ENCODE measurements at places on chromosomes 5 and 9.

DNA sequence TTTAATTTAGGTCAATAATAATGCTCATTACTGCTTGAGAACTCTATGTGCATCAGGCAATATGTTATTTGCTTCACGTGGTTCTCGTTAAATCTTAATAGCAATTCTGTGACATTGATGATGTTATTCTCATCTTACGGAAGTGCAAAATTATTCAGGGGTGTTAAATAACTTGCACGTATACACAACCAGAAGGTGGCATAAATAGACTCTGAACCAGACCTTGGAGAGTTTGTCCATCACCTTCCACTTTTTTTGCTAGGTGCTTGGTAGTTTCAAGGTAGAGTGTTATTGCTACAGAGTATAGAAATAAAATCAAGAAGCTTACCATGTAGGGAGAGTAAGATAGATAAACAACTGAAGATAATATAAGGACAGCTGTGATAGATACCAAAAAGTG lies 23.6 kb upstream of the TNFAIP8 start:
- no peak for DNase-seq

DNA sequence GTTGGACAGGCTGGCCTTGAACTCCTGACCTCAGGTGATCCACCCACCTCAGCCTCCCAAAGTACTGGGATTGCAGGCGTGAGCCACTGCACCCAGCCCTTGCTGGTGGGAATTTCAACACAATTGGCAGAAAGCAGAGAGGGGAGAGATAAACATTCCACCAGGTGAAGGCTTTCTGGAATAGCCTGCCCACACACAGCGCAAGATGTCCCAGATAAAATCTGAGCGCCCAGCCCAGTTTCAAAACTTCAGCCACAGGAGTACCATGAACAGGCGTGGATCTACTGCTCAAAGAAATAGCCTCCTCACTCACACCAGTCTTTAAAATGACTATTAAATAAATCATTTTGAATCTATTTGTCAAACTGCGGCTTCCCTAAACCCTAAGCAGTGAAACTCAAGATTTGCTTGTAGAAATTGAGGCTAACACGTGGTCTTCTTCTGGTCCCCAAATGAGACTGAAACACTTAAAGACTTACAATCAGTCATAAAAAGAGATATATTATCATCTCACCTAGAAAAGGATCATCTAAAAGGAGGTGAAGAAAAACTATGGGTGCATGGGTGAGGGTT lies 34.7 kb downstream of the CAPSL start:
- no peak for DNase-seq

GRCh38 chr9:105141146-105141975 lies 103.1 kb upstream of the SLC44A1 start:
- DNase-seq = no peak

- no peak for DNase-seq
These were observed 522.6 kb downstream of the HINT1 start for GRCh38 chr5:130642461-130642860.

- no peak for DNase-seq
These were observed 186.9 kb downstream of the GADD45G start for GRCh38 chr9:89791754-89792153.

DNA sequence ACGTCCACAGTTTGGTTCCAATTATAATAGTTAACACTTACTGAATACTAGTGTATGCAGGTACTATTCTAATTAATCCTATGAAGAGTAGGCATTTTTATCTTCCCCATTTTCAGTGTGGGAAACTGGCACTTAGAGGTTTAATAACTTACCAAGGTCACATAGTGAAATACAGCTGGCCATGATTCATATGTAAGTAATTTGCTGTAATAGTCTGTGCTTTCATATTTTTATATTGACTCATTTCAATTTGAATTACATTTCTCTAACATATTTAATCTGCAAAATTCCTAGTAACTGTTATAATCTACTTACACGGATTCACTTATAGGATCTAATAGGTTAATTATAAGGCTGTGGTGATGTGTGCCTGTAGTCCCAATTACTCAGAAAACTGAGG lies 19.4 kb downstream of the CCNH start:
- no peak for DNase-seq

DNA sequence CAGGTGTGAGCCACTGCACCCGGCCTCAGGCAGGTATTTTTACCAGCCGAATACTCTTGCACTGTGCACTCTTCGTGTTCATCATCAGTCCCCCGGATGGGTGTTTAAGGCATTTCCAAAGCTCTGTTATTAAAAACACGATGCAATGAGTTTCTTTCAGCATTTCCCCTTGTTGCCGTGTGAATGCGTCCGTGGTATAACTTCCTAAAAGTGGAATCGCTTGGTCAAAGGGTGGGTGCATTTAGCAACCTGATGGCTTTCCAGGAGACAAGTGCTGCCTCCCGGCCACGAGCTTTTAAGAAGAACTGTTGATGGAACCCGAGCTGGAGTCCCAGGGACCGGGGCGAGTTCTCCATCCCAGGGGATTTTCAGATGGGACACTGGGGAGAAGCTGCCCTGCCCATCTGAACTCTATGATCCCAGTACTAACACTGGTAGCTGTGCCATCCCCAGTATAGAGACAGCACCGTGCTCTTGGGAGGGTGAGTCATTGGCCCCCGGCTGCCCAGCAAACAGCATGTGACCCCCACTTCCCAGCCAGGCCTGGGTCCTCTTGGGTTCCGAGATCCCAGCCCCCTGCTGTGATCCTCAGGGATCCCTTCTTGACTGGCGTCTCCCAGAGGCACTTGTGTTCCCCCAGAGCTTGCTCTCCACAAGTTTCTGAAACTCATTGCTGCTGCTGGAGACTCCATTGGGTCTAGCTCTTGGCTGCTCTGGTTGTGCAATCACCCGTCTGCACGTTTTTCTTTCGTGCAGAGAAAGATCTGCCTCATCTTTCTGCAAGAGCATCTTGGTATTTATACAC lies 169.5 kb upstream of the IER5L start:
- no peak for DNase-seq

DNA sequence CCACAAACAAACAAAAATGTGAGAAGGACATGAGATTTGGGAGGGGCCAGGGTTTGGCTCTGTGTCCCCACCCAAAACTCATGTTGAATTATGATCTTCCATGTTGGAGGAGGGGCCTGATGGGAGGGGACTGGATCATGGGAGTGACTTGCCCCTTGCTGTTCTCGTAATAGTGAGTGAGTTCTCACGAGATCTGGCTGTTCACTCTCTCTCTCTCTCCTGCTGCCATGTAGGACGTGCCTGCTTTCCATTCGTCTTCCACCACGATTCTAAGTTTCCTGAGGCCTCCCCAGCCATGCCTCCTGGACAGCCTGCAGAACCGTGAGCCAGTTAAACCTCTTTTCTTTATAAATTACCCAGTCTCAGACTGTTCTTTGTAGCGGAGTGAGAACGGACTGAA lies 118.7 kb downstream of the RXRA start:
- no peak for DNase-seq

DNA sequence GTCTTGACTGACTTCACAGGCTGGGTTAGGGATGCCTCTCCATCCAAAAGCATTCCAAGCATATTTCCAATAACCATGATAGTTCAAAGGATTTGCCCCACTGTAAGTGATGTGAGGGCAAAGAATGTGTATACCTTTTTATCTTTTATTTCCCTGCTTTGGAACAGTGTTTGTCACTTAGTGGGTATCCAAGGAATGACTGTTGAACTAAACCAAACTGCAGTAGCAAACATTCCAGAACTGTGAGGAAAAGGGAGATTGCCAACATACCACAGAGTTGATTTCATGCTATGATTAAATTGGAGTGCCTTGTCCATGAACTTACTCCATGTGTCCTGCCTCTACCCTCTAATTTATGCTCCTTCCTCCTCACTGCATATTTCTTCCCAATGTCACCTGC lies 400.0 kb downstream of the KIAA0825 start:
- DNase-seq = no peak

- DNase-seq = no peak
These were observed 51.6 kb downstream of the MARCHF11 start for GRCh38 chr5:16127865-16128544.

DNA sequence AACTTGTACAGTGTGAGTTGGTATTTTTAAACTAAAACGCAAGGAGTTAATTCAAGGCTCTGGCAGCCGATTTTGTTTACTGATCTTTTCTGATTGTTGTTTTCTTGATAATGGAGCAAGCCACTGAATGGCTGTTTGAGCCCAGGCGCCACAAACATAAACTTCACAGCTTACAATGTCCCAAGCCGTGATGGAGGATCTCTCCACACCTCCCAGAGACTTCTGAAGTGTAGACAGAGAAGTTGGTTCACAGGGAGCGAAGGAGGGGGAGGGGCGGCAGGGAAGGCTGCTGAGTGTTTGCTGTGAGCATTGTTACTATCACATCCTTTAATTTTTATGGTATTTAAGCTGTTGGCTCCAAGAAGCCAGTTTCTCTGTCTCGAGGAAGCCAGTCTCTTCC lies 14.7 kb downstream of the ISL1 start:
- DNase-seq = no peak

- no peak for DNase-seq
These were observed 167.3 kb upstream of the MOCS2 start for GRCh38 chr5:53276825-53277224.

DNA sequence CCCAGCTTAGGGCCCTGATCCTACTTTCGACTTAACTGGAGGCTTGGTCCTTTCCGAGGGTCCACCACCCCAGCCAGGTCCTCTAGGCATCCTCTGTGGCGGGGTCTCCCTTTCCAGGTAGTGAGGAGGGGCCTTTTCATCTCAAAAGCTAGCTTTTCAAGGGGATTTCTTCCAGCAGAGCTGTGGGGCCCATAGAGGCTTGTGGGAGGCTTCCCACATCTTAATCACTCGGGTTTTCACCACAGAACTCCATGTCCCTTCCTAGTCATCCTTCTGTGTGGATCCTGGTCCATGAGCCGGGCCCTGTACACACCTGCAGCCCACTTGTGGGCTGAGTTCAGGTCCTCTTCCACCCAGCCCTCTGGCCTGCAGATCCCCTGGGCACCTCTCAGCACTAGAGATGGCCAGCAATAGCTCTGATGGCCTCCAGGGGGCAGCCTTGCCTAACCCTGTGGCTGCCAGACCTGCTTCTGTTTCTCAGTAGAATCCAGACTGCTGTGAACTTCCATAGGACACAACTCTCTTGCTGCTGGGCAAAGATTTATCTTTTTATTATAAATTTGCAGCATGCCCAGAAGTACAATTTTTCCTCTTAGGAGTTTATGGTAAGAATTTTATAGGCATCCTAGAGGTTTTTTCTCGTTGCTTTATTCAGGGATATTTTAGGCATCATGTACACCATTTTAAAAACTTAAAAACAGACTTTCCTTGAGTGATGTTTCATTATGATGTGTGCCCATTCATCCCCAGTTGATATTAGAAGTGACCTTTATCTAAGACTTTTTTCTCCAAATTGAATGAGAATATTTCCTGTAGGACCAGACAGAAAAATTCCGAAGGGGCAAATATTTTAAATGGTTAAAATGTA lies 208.9 kb downstream of the TRIO start:
- DNase-seq = peak; percentile 60

DNA sequence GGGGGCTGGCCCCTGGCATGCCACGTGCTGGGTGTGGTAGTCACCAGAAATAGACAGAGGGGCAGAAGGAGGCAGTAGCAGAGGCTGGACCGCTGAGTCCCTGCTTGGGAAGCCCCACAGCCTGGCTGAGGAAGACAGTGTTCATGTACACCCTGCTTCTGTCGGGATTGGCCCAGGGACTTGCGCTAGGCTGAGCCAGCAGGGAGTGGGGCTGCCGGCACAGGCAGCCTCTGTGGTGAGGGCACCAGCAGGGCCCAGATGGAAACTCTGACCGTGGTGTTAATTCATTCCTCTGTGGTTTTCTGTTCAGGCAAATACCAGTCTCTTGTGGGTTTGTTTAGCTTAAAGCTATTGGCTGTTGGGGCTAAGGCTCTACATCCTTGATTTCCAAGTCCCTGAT lies 108.6 kb upstream of the RAD23B start:
- no peak for DNase-seq
